Caudate nucleus (tissue), 63 donors: ENCODE measurements at places on chromosomes 2 and 18.

DNA sequence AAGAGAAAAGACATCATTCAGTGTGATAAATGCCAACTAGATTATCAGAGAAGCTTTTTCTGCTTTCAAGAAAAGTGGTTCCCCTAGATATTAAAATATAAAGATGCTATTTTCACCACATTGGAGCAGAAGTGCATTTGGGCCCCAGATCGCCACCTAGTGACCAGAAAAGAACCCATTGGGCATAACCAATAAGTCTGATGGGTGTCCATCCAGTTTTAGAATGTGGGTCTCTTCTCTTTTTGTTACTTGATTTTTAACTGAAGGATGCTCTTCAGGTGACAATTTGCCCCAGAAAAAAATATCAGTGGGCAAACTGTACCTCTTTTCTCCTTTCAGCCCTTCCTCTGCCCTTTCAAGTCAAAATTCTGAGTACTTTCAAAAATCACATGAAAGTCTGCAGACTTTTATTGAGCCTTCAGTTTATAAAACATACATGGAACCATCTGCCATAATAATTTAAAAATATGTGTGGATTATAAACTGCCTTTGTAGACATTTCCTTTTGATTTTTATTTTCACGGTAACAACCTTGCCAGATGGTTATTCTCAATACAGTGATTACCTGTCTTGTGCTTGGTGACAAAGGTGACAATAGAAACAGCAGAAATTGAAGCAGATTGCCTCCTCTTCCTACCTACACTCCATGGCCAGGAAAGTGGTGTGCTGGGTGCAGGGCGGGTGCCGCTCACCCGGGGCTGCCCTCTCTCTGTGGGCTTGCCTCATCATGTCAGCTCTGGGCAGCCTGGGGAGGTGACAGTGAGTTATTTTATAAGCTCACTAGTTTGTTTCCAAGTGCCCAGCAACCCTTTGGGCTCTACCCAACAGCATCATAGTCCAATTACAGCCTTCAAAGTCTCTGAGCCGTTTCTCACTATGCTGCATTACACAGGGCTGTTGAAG lies 124.5 kb downstream of the DCDC2C start:
- DNase-seq, result no peak

GRCh38 chr2:55112229-55113031 lies 62.2 kb upstream of the RTN4 start:
- peak; percentile 83 for DNase-seq

DNA sequence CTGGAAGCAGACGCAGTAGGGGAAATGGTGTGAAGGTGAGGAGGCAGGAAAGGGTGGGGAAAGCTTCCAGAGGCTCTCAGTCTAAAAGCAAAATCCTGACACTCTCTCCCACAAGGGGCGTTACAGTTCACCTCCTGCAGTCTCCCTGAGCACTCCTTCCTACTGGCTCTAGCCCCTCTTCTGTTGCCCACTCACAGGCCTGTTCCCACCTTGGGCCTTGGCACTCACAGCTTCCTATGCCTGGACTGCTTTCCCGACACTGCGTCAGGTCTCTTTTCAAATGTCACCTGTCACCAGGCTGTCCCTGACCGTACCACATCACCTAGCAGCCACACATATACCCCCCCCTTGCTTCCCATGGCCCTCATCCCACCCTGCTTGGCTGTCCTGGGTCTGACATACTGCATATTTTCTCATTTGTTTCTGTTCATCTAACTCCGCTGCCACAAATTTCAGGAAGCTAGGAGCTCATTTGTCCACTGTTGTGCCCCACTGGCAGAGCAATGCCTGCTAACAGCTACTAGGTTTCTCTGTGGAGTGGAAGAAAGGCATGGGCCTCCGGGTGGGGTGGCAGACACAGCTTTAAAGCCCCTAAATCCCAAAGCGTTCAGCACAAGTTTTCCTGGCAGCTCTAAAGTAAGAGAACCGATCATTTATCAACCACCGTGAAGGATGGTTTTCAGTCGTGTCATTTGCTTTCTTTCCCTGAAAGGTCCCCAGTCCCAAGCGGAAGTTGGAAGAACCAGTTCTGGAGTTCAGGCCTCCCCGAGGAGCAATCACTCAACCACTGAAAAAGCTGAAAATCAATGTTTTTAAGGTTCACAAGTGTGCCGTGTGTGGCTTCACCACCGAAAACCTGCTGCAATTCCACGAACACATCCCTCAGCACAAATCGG lies 118.8 kb downstream of the ZNF532 start:
- no peak for DNase-seq

DNA sequence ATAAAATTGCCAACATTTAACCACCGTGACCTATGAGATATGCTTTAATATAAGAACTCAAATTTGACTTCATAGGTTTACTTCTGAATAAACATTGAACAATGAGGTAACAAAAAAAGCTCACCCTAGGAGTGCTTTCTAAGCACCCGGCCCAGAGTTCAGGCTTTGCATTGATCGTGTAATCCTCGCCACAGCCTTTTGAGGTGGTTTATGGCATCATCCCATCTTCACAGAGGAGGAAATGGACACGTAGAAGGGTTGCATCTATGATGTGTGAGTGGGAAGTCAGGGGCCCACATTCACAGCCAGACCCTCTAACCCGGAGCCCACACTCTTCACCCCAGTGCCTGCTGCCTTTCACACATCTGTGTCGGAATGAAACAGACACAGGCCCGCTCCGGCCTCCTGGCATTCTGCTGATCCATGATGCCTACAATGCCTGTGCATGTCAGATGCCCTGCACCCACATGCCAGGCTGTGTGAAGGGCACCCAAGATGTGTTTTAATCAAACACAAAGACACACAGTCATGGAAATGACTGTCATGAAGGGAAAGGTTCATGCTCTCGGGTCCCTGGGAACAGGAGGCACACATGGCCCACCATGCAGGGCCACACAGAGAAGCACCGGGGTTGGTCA lies 48.6 kb upstream of the RPL31 start:
- DNase-seq, result no peak

DNA sequence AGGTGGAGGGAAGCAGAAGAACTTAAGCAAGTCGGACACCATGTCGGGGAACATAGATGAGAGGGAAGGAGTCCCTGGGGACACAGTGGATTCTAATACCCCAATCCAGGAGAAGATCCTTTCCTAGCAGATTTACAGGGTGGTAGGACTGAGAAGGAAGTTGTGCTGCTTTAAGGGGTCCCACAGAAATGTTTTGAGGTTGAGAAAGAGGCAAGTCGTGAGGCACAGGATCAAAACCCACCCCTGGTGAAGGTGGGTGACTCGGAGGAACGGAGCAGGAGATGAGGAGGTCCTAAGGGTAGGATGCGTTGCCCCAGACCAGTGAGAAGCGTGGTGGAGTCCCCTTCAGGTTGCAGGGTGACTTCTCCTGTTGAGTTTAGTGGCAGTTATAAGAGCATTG lies 32.7 kb downstream of the DCDC2C start:
- DNase-seq, result no peak

DNA sequence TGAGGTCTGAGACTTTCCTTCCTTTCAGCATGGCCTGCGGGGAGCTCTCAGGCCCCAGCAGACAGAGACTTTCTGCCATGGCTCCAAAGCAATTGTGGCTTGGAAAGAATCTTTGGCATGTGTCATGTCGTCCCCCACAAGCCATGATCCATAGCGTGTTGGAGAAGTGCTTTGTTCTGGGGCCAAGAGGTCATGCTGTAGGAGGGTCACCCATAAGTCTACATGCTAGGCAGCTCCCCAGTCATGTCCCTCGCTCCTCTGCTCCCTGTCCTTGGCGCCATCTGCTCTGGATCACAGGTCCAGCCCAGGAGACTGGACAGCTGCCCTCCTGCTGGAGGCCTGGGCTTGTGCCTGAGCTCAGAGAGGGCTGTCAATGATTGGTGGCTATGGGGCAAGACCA lies 78.8 kb upstream of the LCLAT1 start:
- DNase-seq, result no peak

DNA sequence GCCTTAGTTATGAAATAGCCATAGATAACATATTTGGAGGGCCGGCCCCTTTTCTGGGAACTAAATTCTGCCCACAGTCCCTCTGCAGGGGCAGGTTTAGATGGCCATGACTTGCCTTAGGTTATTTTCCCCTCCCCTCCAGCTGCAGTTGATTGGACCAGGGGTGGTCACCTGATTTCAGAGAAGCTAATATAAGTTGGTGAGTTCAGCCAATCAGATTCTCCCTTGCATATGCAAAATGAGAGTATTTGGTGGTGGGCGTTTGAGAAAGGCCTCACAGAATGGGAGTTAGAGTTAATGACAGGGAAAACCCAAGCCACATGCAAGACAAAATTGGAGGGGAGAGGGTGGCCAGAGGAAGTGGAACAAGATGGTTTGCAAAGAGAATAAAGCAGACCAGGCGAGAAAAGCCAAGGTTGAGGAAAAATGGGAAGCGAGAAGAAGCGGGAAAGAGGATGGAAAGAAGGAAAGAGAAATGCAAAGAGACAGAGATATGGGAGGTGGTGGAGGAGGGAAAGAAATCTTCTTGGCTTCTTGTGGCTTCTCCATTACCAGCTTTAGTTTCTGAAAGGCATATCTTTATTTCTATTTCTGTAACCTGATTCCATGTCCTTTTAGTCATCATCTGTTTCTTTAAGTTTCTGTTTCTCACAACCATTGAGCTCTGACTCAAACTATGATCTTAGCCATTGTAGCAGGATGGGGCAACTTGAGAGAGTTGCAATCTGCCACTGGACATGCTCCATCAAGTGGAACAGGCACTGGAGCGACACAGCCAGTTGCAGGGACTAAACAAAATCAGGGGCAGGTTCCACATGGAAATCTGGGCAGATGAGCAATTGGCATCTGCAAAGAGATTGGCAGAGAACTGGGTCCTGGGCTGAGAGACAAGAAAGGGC lies 108.1 kb upstream of the SIX3 start:
- no peak for DNase-seq

DNA sequence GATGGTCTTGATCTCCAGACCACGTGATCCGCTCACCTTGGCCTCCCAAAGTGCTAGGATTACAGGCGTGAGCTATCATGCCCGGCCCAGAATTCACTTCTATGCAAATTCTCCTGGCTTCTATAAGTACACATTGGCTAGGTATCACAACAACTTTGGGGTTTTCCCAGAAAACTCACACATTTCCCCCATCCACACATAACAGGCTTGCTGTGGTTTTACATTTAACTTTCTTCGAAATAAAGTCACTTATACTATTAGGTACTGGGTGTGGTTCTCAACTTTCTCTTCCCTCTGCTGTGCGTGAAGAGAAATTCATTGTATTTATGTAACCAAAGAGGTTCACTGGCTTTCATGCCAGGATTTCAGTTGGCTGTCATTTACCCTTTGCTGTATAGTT lies 439.4 kb upstream of the CWC22 start:
- no peak for DNase-seq
